ENCODE measurements at places on chromosomes 7 and 10.

DNA sequence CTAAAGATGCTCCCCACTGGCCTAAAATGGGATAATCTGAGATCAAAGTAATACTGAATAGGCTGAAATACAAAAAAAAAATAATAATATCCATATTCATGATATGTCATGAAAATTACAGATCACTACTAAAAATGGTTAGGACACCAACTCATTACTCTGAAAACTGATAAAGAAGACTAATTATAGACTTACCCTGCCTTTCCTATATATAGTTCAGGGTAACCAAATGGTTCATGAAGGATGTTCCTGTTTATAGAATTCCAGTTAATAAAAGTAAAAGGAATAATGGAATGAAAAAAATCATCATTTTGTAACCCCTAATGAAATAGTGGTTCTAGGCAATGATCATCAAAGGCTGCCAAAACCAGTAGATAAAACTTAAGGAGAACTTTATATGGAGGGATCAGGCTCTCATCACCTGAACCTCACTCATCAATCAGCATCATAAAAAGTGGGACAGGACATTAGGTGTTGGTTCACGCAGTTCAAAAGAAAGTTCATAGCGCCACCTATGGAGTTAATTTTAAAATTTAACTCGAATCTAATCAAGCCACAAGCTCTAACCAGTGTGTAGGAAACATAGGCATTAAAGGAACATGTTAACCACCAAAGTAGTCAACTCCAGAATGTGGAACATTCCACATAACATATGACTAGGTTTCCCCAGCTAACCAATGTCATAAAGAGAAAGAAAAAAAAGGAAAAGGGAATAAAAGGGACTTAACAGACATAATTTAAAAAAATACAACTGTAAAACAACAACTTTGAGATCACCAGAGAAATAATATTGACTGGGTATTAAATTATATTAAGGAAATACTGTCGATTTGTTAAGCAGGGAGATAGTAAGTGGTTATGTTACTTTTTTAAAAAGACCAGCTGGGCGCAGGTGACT lies 35.7 kb downstream of the P4HA1 start:
- DNase-seq, result no peak

DNA sequence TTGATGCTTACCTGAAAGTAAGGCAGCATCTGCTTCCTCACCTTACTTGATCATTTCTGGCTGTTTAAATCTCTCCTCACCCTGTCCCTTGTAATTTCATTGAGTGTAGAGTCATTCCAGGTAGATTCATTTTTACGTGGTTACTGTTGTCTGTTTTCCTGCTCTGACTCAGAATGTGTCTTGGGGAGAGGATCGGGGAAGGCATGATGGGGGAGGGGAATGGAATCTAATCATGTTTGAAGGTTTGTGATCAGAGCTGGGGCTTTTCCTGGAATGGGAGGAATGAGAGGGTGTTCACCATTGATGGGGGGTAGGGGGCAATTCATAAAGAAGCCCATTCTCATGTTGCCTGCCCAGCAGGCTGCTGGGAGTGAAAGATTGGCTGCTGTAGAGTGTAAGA lies 18.7 kb downstream of the SEC24C start:
- no peak for DNase-seq

DNA sequence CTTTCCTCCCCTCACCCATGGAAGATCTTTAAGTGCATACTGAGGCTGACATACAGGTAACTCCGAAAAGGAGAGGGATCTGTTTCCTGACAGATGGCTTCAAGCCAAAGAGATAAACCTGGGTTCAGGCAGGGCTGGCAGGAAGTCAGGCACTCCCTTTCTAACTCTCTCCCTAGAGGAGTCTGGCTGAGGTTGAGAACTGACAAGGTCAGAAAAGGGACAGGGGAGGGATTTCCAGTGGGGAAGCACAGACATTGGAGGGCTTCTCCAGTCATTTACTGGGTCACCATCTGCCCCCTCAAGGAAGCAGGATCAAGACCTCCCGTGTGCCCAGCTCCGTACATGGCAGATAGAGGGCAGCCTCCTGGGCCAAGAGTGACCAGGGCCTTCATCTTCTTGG lies 31.6 kb downstream of the TLX1 start:
- DNase-seq, result no peak

GRCh38 chr7:128703609-128704241 lies 31.6 kb downstream of the GARIN1A start:
- DNase-seq, result no peak

GRCh38 chr7:152312316-152312715 lies 123.5 kb downstream of the KMT2C start:
- no peak for DNase-seq

Data from forelimb muscle (tissue), 1 donor.